Cerebellar nuclear complex (tissue), 1 donor: ENCODE measurements at places on chromosomes 12 and 14.

GRCh38 chr14:96095581-96096476 is 56.7 kb downstream of the C14orf132 start:
- DNase-seq: no peak

- no peak for DNase-seq
These were observed 156.5 kb upstream of the PLEKHG7 start for GRCh38 chr12:92546259-92546634.

DNA sequence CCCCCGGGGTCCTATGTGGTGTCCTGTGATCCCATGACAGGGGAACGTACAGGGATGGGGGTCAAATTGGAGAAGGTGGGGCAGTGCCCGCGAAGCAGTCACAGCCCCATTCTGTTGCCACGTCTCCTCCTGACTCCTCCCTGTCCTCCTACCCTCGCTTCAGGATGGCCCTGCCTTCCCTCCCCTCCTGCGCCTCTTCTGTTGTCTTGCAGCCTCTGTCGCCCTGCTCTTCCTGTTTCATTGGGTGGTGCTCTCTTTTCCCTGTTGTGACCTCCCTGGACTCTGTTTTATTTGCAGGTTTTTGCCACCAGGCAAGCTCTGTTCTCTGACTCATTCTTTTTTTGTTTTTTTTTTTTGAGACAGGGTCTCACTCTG is 18.7 kb downstream of the CABP1 start:
- no peak for DNase-seq

GRCh38 chr12:124438437-124439056 is 128.9 kb downstream of the NCOR2 start:
- DNase-seq: no peak

DNA sequence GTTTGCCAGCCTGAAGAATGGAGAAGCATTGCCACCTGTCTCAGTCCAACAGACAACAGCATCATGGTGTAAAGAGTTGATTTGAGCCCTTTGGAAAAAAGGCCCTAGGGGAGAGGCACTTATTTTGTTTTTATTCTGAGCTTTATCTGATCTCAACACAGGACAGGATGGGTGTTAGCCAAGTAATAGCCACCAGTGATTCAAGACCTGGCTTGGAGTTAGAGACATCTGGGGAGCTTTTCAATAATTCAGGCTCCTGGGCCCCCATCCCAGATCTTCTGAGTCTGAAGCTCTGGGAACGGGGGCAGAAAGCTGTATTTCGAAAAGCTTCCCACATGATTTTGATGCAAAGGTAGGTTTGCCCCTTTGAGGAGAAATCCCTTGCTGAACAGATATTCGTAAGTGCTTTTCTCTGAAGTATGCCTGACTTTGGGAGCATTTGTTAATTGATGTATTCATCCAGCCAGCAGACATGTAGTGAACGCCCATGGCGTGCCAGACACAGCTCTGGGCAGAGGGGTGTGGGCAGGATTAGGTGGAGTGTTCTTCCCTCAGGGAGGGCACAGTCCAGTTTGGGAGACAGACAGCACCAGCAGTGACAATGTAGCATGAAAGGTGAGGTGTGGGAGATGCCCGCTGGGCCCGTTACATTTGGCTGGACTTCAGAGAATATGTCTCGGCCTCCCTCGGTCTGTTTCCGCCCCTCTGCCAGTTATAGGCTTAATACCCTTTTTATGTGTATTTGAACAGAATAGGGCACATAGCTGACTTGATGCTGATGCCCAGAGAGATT is 72.5 kb downstream of the TSPAN9 start:
- DNase-seq: no peak

- no peak for DNase-seq
These were observed 91.6 kb downstream of the EGLN3 start for GRCh38 chr14:33859306-33859705.

- no peak for DNase-seq
These were observed 920.9 kb upstream of the LRFN5 start for GRCh38 chr14:40685764-40686163.

DNA sequence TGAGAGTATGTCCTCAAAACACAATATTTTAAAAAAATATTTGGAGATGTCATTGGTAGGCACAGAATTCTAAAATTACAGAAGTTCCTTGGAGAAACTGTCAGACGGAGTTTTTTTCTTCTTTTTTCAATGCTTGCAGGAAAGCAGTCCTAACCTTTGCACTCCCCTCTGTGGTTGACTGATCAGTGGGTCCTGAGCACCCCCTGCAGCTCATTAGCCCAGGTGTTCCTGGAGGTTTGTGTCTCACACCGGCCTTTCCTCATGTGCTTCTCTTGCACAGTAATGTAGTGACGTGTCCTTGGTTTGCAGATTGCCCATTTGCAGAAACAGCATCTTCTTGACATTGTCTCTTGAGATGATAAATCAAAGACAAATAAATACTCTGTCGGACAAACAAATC is 513.0 kb downstream of the TMEM121 start:
- no peak for DNase-seq

DNA sequence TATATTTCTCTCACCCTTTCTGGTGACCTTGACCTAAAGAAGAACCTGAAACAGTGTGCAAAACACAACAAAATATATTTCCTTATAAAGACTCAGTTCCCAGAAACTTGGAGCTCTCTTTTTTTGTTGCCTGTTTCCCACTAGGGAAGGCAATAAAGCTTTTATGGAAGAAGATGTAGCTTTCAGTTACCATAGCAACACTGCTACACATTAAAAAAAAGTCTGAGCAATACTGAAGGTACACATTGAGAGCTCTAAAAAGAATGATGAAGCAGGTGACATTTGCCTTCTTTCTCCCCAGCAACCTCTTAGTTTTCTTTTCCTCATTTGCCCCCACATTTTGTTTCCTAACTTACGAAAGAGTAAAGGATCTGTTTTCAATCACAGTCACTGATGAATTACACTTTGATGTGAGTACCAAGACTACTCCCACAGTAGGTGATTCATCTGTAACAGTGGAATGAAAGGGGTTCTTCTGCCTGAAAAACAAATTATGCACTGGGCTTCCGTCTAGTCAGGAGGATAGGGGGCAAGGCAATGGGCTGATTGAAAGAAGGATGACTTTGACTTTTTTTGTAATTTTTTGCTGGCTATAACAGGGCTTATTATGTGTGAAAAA is 1.1 kb upstream of the CATSPERB start:
- no peak for DNase-seq

DNA sequence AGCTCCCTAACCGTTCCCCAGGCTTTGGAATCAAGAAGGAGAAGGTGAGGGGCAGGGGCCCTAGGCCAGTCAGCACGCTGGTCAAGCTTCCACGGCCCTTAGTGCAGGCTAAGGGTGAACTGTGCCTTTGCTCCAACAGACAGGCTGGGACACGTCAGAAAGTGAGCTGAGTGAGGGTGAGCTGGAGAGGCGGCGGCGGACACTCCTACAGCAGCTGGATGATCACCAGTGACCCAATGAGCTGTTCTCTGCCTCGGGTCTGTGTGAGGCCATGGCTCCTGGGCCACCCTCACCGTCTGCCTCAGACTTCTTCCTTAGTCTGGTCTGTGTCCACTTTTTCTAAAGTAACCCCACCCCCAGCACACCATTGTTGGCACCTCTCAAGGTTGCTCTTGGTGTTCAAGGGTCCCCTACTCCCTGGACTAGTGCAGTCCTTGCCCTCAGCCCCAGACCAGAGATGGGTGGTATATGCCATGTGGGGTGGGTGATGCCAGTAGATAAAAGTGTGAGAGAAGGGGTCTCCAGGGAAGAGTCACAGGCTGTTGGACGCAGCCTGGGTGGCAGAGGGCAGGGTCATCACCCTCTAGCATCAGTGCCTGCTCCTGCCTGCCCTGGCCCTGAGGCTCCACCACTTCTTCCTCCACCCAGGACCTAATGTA is 20.7 kb downstream of the PRPF40B start:
- DNase-seq: no peak

DNA sequence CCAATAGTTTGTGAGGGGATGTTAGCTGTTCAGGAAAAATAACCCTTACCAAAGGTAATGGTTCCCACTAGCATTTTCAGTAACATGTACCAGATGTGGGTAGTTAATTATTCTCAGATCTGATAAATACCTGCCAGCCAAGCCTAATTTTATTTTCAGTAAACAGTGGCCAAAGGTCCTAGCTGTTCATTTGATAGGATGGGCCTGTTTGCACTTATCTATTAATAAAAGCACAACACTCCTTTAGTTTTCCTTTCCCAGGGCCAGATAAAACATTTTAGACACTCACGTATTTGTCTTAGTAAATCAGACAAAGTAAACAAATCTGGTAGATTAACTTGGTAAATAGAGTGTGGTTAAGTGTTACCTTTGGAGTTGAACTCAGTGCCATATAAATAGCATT is 345.1 kb downstream of the RAD51B start:
- no peak for DNase-seq

GRCh38 chr14:24437020-24437735 is 5.4 kb downstream of the SDR39U1 start:
- no peak for DNase-seq

DNA sequence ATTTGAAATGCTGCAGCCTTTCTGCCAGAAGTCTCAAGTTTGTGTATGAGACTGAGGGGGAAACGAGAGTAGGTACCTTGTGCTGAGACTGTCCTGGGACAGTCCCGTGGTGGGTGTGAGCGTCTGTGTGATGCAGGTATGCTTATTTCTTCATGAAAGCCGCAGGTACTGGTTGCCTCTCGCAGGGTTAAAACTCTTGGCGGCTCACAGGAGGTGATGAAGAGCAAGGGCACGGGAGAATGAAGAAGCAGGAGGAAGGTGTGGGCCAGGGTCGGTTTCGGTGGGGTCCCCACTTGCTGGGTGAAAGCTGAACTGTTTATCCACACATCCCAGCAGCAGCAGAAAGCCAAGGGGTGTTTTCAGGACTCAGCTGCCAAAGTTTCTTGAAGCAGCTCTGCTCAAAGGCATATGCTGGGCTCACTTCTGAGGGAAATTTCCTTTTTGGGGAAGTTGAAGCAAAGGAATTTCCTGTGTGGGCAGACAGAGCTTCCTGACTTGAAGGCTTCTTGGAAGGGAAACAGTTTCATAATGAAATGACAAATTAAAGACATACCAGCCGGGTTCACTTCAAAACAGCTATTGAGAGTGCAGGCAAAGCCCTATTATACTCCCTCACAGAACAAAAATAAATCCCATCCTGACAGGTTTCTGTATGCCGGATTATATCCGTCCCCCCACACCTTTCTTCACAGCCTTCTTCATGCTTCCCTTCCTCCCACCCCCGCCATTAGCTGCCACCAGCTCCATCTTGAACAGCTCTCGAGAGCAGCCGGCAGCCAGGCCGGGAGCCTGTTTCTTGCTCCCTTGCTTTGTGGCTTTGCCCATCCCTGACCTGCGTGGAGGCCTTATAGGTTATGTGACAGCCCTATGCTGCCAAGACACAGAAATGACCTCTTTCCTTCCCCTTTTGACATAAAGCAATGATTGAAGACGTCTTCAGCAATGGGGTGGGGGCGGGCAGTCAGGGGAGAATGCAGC is 116.6 kb downstream of the ETV6 start:
- no peak for DNase-seq

GRCh38 chr12:76940671-76941445 is 62.0 kb upstream of the CSRP2 start:
- no peak for DNase-seq

DNA sequence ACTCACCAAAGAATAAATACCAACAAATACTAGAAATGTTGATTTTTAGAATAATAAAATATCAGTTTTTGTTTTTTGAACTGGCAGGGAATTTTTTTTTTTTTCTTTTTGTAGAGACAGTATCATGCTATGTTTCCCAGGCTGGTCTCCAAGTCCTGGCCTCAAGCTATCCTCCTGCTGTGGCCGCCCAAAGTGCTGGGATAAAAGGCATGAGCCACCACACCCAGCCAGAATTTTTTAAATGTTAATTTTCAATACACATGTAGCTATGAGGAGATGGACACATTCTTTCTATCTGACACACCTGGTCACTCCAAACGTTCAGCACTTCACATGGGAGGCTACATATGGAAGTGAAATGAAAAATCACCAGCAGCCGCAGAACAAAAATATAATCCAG is 126.8 kb downstream of the ETV6 start:
- no peak for DNase-seq

GRCh38 chr14:30610787-30611343 is 11.3 kb upstream of the SCFD1 start:
- no peak for DNase-seq

DNA sequence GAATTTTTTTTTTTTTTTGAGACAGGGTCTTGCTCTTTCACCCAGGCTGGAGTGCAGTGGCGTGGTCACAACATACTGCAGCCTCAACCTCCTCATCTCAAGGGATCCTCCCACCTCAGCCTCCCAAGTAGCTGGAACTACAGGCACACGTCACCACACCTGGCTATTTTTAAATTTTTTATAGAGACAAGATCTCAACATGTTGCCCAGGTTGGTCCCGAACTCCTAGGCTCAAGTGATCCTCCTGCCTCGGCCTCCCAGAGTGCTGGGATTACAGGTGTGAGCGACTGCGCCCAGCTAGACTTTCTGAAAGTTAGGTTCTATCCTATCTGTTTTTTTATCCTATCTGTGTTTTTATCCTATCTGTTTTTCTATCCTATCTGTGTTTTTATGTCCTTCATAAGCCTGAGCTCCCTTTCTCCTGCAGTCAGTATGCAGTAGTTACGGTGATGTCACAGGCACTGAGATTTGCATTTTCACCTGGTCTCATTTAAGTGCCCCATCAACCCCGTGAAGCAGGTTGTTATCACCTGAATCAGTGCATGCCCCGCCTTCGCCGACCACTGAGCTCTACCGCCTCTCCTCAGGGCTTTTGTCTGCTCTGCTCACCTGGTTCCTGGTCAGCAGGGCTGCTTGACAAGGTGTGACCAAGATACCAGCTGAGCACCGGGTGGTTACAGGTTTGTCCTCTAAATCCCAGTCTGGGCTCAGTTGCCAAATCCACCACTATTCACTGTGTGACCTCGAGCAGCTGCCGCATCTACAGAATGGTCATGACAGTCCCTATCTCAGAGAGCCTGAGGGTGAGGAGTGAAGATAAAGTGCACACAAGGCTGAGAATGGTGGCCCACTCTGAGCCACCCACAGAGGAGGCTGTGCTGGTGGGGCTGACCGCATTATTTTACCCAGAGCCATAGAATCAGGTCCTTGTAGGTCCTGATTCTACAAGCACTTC is 33.1 kb downstream of the SYNDIG1L start:
- DNase-seq: no peak

GRCh38 chr12:20174528-20175175 is 193.7 kb upstream of the PDE3A start:
- no peak for DNase-seq

DNA sequence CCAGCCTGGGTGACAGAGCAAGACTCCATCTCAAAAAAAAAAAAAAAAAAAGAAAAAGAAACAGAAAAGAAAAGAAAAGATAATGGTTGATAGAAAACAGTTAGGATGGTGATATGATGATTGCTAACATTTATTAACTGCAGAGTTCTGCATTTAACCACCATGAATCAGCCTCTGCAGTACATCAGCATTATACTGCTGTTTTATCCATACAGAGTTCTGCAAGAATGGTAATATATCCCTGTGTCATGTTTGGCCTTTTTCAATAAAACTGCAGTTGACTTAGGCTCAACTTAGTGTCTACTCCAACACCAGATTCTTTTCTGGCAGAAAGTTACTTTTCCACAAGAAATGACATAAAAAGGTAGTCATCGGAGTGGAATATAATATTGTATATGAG is 62.6 kb downstream of the DUSP6 start:
- no peak for DNase-seq
